Activated effector memory CD4-positive, alpha-beta T cell treated with Interleukin-2 at 50 U/mL for 16 hours (primary cell): ENCODE measurements at places on chromosomes 5 and 9.

DNA sequence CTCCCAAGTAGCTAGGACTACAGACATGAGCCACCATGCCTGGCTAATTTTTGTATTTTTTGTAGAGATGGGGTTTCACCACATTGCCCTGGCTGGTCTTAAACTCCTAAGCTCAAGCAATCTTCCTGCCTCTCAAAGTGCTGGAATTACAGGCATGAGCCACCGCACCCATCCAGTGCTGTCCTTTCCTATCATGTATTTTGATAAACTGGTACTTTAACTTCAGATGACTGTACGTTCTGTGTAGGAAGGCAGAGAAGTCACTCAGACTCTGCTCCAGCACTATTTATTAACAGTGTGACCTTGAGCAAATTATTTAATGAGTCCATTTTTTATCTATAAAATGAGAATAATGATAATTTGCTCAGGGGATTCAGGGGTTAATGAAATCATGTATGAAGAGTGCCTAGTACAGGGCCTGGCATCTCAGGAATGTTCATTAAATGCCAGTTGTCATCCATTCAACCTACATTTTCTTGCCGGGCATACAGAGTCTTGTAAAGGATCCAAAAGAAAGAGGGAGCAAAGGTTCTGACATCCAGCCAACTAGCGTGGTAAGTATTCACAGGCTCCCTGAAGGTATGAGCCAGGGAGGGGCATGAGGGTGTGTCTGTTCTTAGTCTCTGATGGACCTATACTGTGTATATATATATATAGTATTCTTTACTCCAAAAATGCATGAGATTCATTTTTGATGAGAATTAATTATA, 201.9 kb downstream of the PBX3 start:
- no peak for DNase-seq

DNA sequence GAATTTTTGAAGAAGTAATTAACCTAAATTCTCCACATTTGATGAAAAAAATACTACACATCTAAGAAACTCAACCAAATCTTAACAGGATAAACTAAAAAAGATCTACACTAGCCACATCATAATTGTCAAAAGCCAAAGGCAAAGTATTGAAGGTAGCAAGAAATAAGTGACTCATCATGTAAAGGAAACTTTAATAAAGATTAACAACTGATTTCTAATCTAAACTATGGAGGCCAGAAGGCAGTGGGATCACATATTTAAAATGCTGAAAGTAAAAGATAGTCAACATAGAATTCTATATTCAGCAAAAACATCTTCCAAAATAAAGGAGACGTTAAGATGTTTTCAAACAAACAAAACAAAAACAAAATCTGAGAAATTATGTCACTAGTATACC, 2002.9 kb downstream of the MAT2B start:
- DNase-seq = no peak

DNA sequence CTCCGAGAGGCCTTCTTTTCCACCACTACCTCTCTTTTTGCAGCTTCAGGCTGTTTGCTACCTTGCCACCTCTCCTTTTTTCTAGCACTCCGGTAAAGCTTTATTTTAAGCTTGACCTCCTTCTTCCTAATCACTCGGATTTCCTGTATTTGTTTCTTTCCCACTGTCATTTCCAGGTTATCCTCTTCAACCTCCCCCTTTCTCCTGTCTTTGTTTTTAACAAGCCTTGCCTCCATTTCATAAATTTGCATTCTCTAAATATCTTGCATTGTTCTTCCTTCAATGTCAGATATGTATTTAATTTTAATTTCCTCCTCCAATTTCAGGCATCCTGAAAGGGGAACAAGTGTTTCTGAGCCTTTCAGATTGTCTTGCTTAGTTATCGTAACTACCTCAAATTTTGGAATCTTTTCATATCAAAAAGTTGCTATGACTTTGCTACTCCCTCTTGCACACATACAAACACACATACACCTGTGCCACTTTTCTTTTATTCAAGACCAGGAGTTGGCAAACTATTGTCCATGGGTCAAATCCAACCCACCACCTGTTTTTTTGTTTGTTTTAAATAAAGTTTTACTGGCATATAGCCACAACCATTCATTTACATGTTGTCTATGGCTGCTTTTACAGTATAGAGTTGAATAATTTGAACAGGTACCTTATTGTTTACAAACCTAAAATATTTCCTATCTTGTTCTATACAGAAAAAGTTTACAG, 22.7 kb downstream of the DPYSL3 start:
- DNase-seq = no peak

- no peak for DNase-seq
These were observed 89.0 kb upstream of the ARAP3 start for GRCh38 chr5:141771031-141771430.

DNA sequence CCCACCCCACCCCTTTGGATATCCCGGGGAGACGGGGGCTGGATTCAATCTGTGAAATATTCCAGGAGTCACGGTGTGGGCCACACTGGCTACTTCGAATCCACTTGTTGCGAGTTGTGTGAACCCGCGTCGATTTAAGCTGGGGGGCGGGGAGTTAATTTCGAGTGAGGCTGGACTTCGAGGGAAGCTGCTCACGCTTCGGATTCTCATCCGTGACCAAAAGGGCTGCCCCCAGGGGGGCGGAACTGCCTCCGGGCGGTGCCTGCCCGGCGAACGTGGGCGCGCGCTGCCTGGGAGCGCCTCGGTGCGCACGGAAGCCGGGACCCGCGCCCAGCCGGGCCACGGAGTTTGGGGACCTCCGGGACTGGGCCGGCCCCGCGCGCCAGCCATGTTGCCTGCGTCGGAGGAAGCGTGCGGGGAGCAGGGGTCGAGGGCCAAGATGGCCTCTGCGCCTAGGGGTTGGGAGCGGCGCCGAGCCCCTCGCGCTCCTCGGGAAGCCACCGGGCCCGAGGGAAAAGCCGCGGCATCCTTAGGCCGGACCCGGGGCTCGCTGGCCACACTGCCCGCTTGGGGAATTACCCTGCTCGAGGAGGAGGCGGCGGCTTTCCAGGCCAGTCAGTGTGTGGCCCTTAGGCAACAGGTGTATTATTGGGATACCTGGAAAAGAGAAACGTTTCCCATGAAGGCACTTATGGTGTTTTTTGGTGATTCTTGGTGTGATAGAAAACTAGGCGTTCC, 975 bp downstream of the OCLN start:
- DNase-seq = no peak

DNA sequence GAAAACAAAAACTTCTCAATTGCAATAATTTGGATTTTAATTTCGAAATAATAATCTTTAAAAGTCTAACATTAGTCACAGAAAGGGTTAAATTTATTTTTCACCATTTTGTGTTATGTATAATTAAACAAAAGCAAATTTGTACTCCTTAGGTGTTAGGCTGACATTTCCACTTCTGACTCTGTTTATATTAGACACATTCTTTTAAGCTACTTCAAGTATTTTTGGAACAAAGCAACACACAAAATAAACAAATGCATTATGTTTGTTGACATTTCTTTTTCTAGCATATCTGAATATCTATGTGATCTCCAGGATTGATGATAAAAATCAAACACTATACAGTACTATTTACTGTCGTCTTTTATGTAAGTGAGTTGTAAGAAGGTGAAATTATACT, 44.3 kb upstream of the NIPBL start:
- DNase-seq = no peak

DNA sequence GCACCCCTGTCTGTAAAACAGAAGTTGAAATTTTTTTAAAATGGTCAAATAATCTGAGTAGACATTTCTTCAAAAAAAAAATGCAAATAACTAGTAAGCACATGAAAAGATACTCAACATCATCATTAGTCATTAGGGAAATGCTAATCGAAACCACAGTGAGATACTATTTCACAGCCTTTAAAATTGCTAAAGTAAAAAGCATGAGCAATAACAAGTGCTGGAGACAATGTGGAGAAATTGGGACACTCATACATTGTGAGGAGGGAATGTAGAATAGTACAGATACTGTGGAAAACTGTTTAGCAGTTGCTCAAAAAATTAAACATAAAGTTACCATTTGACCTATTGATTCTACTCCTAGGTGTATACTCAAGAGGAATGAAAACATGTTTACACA, 58.4 kb upstream of the RUSC2 start:
- no peak for DNase-seq

DNA sequence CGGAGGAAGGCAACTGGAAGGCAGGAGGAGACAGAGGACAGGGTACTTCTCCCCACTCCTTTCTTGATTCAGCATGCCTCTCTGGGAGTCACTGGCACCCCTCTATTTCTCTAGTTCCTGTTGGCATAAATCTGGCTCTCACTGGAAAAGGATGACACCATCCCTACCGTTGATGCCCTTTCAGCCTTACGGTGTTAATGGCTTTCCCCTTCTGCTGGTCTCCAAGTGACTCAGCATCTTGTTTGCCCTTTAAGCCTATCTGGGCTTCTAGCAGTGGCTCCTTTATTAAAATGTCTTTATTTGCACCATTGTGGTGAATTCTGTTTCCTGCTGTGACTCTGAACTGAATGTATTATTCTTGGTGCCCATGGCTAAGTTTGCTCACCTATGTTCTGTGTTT, 227.3 kb upstream of the GLRA1 start:
- no peak for DNase-seq

- no peak for DNase-seq
These were observed 277.0 kb downstream of the DIRAS2 start for GRCh38 chr9:90365666-90366065.

DNA sequence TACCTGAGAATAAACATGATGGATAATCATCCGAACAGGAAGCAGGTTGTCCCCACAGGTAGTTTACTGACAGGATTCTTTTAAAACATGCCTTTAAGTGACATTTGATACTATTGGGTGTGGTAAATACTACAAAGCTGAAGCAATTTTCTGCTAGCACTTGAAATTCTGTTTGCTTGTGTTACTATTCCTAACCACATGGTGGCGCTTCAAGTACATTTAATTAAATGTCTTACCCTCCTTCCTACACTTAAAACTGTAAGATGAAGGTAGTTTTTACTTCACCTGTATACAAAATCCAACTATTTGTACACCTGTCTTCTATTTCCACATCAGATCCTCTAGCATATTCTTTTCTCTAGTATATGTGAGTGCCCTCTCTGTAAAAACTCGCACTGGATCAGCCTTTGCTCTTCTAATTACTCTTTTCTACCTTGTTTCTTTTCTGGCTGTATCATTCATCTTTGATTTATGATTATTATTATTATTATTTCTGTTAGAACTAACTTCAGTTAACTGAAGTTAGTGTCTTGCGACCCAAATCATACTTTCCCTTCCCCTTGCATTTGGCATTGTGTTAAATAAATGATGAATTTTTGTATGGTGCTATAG, 18.4 kb downstream of the SLC25A46 start:
- no peak for DNase-seq

- DNase-seq = no peak
These were observed 122.4 kb upstream of the MSX2 start for GRCh38 chr5:174601946-174602345.

GRCh38 chr9:21994556-21995005, at the start of gene CDKN2B-AS1:
CDKN2B-AS1 (plus strand) TSS chr9:21994791.
- DNase-seq = peak; percentile 46

- no peak for DNase-seq
These were observed 830.9 kb upstream of the WWC1 start for GRCh38 chr5:167460449-167461020.

- no peak for DNase-seq
These were observed 27.3 kb upstream of the TTC23L start for GRCh38 chr5:34811706-34812105.

DNA sequence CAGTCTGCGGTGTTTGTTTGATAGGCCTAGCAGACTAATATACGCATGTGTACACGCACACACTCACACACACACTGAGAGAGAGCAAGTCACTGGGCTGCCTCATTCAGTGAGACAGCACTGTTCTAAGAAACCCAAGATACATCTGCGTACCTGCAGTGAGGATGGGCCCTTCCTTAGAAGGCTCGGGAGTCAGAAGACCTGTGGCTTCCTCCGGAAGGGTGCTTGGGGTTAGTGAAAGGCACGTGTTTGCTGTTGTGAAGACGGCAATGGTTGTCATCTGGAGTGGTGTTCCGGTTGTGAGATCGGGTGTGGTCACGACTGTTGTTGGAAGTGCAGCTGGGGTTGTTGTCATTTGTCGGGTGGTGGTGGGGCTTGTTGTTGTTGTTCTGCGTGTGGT, 11.7 kb downstream of the TIMD4 start:
- DNase-seq = no peak

DNA sequence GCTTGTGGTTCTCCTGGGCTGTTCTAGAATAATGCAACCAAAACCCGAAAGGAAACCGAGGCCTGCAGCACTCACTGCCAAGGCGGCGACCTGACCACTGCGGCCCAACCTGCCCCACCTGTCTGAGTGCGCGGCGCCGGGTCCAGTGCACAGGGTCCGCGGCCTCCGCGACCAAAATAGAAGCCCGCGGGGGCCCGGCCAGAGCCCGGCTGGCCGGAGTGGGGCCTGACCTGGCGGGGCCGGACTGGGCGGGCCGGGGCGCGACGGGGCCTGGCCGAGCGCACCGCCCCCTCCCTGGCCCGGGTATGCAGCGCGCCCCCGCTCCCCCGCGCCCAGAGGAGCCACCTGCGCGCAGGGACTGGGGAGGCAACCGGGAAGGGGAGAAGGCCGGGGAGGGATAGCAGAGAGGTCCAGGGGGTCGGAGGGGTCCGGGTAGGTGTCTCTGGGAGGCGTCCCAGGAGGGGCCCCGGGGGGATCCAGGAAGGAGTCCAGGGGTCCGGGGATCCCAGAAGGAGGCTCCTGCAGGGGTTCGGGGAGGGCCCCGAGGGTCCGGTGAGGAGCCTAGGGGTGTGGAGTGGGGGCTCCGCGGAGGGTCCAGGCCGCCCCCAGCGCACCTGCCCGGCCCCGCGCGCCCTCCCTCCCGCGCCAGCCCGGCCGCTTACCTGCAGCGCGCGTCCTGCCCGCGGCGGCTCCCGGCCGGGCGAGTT, 503 bp downstream of the SEMA4D start:
- no peak for DNase-seq

- no peak for DNase-seq
These were observed 15.6 kb downstream of the PRDM6 start for GRCh38 chr5:123104607-123105006.

DNA sequence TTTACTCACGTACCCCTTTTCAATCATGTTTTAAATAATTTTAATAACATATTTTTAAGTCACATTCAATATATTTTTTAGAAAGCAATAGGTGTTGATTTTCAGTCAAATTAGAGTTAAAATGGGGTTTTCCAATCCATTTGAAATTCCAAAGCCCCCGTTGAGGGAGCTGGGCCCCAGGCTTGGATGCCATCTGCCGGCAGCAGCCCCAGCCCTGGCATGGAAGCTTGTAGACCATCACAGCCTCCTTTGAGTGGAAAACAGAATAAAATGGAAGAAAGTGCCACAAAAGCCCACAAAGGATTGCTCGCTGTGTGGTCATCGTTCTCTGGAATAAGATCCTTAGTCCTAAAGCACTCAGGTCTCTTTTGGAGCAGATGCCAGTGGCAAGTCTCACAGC, 81.4 kb downstream of the SEMA5A start:
- DNase-seq = no peak

GRCh38 chr5:178241231-178241663, 8.6 kb upstream of the PHYKPL start:
- DNase-seq = no peak
